ENCODE measurements at places on chromosomes 3 and 15. TPM values are rescaled to one million over a fixed set of nuclear protein-coding genes. Genes with fewer than 3 reads are reported as not detected.

GRCh38 chr3:12115849-12116248 is 42.9 kb downstream of the TIMP4 start:
- no peak for DNase-seq

DNA sequence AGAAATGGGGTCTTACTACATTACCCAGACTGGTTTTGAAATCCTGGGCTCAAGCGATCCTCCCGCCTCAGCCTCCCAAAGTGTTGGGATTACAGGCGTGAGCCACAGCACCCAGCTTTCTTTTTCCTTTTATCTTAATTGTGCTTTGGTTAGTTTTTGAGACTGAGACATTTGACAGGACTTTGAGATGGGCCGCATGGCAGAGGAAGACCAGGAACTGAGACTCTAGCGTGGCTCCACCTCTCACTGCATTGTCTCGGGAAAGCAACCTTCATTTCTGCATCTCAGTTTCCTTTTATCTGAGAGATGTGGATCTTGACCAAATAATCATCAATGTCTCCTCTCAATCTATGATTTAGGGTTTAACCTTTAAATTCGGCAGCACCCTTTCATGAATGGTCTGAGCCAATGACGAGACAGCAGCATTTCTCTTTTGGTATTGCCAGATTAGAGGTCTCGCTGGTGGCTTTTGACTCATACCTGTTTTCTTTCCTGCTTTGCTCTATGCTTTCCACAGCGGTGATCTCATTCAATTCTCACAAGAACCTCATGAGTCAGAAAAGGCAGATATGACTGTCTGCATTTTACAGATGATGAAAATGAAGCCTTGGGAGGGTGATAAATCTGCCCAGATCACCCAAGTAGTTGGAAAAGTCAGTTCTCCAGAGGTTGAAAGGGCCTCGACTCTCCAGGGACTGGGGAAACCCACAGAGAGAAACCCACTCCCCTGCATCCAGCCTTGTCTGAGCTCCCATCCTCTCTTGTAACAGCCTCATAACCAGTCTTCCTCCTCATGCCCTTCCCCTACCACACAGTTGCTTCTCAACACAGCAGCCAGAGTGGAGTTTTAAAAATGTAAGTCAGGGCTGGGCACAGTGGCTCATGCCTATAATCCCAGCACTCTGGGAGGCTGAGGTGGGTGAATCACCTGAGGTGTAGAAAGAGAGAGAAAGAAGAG is 84.8 kb upstream of the FOXB1 start:
- DNase-seq = no peak

- no peak for DNase-seq
Measured at GRCh38 chr3:150594150-150594549, 9.0 kb upstream of the SELENOT start.

DNA sequence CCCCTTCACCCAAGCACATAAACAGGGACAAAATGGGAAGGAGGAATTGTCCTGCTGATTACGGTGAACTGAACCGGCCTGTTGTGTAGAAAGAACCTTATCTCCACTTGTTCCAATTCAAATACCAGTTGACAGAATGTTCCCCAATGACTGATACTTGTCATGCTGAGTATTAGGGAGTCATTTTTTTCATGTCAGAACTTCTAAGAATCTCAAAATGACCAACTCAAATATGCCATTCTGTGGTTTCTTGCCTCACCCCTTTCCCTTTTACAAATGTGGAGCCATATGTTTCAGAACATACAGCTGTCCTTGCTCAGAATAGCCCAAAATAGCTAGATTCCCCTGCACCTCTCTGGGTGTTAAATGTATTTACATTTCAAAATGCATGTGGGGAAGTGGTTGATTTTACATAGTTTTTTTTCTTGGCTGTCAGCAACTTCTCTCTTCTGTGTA is 405.9 kb upstream of the TBL1XR1 start:
- DNase-seq = no peak

DNA sequence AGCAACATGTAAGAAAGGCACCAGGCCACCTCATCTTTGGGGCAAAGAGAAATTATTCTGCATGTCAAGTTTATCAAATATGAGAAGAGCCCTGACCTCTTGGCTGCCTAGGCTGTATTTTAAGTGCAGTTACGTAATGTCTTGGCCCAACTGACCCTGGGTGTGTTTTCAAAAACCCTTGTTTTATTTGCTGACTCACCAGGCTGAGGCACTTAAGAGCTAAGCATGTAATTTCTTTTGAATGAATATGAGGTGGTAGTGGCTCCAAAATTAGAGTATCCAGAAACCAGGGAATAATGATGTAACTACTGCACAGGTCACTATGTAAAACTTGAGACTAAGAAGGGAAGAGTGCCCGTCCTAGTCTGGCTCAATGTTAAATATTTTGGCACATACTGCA is 24.3 kb downstream of the PGPEP1L start:
- DNase-seq = peak; percentile 76

The IRAK2 gene
- total RNA-seq = 2.8 TPM

DNA sequence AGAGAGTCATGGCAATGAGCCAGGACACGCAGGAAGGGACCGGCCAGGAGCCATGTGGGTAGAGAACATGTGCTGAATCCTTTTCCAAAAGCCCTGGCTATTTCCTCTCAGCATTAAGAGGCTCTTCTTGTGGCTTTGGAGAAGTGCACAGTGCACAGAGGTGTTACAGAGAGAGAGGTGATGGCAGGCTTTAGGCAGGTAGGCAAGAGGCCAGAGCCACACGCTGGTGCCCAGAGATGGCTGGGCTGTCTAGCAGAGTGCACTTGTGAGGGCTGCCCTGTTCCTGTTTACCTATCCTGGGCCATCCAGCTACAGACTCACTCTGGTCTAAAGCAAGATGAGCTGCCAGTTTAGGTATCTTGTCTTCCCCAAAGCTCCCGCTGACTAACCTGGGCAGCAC is 402.6 kb downstream of the OCA2 start:
- no peak for DNase-seq

GRCh38 chr3:179244878-179245277 is 6.0 kb downstream of the KCNMB3 start:
- DNase-seq = no peak

DNA sequence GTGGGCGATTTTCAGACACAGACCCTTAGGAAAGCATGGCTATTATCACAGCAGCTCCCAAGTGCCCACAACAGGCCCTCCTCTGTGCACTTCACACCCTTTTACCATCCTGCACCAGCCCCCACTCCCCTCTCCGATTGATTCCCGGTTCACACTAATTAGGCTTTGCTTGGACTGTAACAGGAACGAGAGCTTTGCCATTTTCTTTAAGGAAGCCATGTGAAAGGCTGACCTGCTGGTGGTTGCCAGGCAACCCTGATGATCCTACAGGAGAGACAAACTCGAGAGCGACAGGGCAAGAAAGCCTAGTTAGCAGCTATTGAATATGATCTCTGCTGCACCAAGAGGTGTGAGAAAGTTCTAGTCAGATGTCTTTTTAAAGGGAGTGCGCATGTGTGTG is 28.2 kb upstream of the DET1 start:
- no peak for DNase-seq

The SPINT1 gene
- 6.5 TPM for total RNA-seq

GRCh38 chr15:59687836-59688235 is 1.3 kb downstream of the BNIP2 start:
- no peak for DNase-seq

DNA sequence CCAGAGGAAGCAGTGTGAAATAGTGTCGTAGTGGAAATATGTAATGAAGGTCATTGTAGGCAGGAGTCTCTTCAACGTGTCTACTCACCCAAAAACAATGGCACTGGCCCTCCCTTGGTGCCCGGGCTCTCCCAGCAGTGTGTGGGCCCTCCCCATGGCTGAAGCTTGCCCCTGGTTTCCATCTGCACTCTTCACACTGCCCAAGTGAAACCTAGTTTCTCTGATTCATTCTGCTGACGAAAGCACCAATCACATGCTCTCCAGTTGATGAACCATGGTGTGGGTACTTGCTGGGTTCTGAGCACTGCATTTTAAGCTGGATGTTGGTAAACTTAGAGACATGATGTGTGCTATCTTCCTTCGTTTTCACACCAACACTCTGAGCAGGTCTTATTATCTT is 61.0 kb upstream of the AGBL1 start:
- DNase-seq = no peak

The CACNA1D gene
- total RNA-seq = 2.7 TPM

The TTC23 gene
- total RNA-seq = 14.6 TPM

DNA sequence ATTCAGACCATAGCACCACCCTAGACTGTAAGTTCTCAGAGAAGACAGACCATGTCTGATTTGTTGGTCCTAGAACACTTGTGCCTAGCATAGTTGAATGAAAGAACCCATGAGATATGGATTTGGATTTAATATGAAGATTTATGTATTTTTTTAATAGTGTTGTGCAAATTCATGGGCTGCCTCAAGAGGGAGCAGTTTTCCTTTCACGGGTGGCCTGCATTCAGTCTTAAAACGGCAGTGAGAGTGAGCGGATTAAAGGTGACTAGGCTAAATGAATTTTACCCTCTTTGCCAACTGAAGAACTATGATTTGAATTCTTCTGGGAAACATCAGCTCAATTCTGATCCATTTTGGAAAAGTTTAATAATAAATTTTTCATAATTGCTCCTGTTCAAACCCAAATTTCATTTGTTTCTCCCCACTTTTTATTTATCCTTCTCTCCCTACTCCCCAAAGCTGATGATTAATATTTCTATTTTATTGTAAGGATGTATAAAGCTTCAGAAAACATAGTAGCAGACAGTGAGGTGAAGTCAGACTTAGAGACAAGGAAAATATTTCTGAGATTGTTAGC is 67.3 kb downstream of the MORC1 start:
- DNase-seq = no peak

GRCh38 chr15:65373163-65373651 is 4.6 kb downstream of the IGDCC3 start:
- no peak for DNase-seq

DNA sequence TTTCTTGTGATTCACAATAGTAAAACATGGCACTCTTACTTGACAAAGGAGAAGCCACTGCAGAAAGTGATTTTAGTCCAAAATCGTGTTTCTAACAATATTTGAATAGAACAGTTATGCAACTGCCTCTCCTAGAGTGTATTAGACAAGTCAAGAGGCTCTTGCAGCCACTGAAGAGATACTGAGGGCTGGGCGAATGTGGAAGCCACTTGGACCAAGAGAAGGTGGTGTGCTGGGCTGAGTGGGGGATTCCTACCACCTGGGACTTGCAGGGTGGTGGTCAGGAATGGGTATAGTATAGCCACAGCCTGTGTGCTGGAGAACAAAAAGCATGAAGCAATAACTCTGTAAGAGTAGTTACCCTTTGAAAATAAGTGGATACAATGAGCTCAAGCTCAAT is 223.8 kb upstream of the DNAJC19 start:
- DNase-seq = no peak

The PDZRN3 gene
- 87.4 TPM for total RNA-seq

DNA sequence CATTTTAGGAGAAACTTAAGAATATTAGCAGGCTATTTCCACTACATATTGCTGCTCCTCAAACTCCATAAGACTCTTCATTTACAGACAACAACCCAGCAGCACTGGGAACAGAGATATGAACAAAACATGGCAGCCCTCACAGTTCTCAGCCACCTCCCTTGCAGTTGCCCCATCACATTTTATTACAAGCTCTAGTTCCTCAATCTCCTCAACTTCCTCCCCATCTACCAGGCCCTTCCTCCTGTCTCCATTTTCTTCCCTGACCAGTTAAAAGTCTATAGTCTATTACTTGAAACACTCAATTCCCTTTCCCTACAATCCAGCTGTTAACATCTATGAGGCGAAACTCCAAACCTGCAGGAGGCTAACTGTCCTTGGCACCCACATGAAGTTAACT is 412.5 kb downstream of the TBC1D5 start:
- DNase-seq = no peak

The PLS1 gene
- 2.3 TPM for total RNA-seq

DNA sequence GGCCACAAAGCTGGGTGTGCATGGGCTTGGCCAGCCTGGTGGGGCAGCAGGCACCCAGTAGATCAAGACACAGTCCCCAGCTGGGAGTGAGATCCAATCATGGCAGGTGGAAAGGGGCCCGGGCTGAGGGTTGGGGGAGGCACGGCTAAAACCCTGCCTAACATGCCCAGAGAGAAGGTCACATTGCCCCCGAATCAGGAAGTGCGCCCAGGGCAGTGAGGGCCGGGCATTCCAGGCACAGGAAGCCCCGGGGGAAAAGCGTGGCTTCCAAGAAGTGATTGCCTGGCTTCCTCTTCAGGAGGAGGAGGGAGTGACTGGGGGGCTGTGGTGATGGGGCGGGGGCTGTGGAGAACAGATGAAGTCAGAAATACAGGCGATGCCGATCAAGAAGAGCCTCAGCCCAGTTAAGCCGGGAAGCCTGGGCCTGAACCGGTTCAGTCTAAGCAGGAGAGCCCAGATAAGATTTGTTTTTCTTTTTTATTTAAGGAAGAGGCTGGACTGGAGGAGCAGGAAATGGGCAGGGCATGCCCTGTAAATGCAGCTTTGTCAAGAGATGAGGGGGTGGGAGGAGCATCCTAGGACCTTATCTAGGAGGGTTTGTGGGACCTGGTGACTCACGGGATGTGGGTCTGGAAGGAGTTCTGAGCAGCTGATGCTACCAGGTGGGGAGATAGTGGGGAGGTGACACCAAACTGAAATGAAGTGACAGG is 83.9 kb downstream of the CHSY1 start:
- peak; percentile 79 for DNase-seq

DNA sequence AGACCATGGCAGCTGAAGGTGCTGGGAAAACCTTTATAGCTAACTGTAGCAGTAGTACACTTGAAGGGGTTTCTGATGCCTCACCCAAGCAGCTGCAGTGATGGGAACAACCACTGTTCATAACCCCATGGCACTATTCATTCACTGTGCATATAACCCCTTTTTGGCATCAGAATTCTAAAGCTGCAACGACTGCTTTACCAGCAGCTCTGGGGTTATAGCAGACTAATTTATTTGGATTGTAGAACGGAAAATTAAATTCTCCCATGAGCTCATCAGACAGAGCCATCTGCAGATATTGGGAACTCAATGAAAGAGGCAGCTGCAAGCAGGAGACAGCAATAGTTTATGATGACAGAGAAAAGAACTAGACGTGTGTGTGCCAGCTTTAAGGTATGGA is 28.6 kb downstream of the TFDP2 start:
- DNase-seq = no peak

DNA sequence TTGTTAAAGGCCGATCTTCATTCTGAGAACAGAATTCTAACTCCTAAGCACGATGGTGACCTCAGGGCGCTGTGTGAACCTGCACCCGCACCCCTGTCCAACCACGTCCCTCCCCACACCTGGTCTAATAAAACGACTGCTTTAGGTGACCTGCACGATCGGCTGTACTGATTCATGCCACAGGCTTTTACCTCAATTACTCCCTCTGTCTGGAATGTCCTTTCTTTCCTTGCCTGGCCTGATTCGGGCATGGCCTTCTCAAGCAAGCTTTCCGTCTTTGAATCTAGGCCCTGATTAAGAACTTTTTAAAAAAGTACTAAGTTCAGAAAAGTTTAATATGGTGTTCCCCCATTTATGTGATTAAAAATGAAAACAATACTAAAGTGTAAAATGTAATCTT is 842 bp upstream of the U2SURP start:
- no peak for DNase-seq

Data from right atrium auricular region (tissue), 2 donors.